ENCODE measurements at places on chromosomes 1 and 21. TPM values are rescaled to one million over a fixed set of nuclear protein-coding genes. Genes with fewer than 3 reads are reported as not detected.

OLIG2 gene
- 0.35 TPM for total RNA-seq

EPRS1 gene
- total RNA-seq: 80.7 TPM

UMODL1 gene
- total RNA-seq: not detected

FCRL5 gene
- total RNA-seq: not detected

DMBX1 gene
- not detected for total RNA-seq

GSTM5 gene
- total RNA-seq: 0.29 TPM

PKLR gene
- 0.11 TPM for total RNA-seq

DNA sequence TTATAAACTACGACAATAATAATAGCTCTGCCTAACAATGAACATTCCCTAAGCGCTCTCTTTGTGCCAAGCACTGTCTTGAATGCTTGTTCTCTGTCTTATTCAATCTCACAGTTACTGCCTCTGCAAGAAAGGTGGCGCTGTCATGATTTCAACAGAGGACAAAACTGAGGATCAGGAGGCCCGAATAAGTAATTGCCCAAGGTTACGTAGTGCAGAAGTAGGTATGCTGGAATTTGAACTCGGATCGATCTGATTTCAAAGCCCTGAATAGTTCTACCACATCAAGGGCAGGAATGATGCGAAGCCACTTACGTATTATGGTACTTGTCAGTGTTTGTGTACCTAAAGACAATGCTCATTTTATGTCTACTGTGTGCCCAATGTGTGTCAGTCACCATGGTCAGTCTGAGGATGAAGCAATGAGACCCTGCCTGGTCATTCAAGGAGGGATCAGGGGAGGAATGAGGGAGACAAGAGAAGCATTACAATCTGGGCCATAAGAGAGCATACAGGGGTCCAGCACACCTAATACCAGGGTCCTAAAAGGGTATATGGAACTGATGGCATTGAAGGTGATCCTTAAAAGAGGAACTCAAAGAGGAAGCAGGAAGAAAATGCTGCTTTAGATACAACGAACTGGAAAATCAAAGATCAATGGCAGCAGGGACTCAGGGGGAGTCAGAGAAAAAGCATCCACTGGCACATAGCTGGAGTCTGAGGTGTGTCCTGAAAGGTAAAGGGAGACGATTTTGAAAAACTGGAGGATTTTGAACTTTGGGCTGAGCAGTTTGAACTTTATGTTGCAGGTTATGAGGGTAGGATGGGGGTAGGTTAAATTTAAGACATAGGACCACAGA is 389.2 kb downstream of the PLPP3 start:
- H3K36me3 ChIP-seq: no peaks in the 10 kb centered on the region
- H3K27ac ChIP-seq: no peak overlapping the region
- peaks cover 20% of the 10 kb centered on the region for H3K4me1 ChIP-seq
- H3K4me3 ChIP-seq: no peak overlapping the region
- no peaks in the 10 kb centered on the region for H3K27me3 ChIP-seq
- DNase-seq: no peak

DNA sequence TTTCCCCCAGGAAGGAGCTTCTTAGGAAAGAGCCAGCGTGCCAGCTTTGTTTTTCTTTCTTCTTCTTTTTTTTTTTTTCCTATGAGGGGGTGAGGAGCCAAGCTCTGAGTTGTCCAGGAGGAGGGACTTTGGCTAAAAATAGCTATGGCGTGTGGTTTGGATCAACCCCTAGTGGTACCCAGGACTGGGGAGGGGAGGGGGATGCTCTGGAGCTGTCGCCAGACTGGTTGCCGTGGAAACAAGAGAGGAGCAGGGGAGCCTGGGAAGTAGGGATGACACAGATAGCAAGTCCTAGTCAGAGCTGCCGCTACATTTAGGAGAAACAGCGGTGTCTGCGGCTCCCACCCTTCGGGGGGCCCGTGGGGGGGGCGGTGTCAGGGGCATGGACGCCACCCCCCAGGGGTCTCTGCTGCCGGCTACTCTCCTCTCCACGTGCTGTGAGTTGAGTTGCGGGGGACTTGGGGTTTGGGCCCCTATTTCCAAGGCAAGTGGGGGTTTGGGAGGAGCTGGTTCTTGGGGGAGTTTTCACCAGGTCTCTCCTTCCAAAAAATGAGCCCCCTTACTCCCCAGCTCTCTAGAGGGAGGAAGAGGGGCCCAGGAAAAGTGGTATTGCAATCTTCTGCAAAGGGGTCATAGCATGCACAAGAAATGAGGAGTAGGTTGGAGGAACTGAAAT is at the start of gene KCNJ9:
TSS of gene KCNJ9 (plus strand) at position 278 of the 676 bp plus-strand sequence. CDS start 2,493 bp downstream, outside the sequence.
- no peaks in the 10 kb centered on the region for H3K36me3 ChIP-seq
- H3K4me3 ChIP-seq: no peak within 1 kb of the TSS
- peaks cover 80% of the 10 kb centered on the region for H3K27me3 ChIP-seq
- H3K4me1 ChIP-seq: no peaks in the 10 kb centered on the region

- H3K4me1 ChIP-seq: peaks cover 18% of the 10 kb centered on the region
- H3K4me3 ChIP-seq: no peak overlapping the region
- H3K27me3 ChIP-seq: peaks cover 2% of the 10 kb centered on the region
These were observed 85.1 kb downstream of the NIBAN1 start for GRCh38 chr1:184889166-184889565.

DNA sequence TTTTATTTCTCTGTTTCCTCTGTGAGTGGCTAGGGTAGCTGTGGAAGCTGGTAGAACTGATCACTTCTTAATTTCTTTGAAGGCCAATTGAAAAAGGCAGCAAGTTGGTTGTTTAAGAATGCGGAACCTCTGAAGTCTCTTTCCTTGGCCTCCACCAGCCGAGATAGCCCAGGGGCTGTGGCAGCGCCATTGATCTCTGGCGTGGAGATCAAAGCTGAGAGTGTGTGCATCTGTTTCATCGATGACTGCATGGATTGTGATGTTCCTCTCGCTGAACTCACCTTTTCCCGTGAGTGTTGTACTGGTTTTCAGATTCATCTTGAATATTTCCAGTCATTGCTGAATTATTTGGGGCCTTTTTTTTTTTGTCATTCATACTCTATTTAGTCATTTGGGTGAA is 97.7 kb downstream of the VPS13D start:
- H3K27ac ChIP-seq: peak overlapping the region; percentile 87
- no peaks in the 10 kb centered on the region for H3K27me3 ChIP-seq
- no peak overlapping the region for H3K4me3 ChIP-seq
- H3K36me3 ChIP-seq: peaks cover 38% of the 10 kb centered on the region
- H3K4me1 ChIP-seq: peaks cover 10% of the 10 kb centered on the region

- peaks cover 17% of the 10 kb centered on the region for H3K36me3 ChIP-seq
- no peak overlapping the region for H3K27ac ChIP-seq
- no peak overlapping the region for H3K4me3 ChIP-seq
- DNase-seq: no peak
These were observed 19.1 kb downstream of the RNF223 start for GRCh38 chr1:1054971-1055370.

GRCh38 chr1:109075531-109076490 is at the start of gene TAF13:
TSS of gene TAF13 (minus strand) at chr1:109076003. CDS start at chr1:109075947, 56 bp downstream.
- H3K4me3 ChIP-seq: peak within 1 kb of the TSS; percentile 97
- H3K27ac ChIP-seq: peak within 1 kb of the TSS; percentile 99
- no peaks in the 10 kb centered on the region for H3K27me3 ChIP-seq
- DNase-seq: peak; percentile 92
- H3K36me3 ChIP-seq: peaks cover 11% of the 10 kb centered on the region
- peaks cover 21% of the 10 kb centered on the region for H3K4me1 ChIP-seq

- H3K4me3 ChIP-seq: no peak overlapping the region
- H3K4me1 ChIP-seq: no peaks in the 10 kb centered on the region
- no peak overlapping the region for H3K27ac ChIP-seq
- H3K36me3 ChIP-seq: no peaks in the 10 kb centered on the region
- H3K27me3 ChIP-seq: no peaks in the 10 kb centered on the region
These were observed 33.2 kb upstream of the FNBP1L start for GRCh38 chr1:93414749-93415148.

DNA sequence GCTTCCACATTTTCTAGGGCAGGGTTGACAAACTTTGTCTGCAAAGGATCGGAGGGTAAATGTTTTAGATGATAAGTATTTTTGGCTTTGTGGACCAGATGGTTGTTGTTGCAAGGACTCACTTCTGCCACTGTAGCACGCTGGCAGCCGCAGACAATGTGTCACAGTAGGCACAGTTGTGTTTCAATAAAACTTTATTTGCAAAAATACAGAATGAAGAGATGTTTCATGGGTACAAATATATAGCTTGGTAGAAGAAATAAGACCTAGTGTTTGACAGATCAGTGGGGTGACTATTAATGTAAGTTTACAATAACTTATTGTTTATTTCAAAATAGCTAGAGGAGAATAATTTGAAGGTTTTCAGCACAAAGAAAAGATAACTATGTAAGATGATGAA is 127.8 kb downstream of the GRIK3 start:
- H3K27ac ChIP-seq: no peak overlapping the region
- H3K27me3 ChIP-seq: peaks cover 46% of the 10 kb centered on the region
- no peak for DNase-seq
- no peaks in the 10 kb centered on the region for H3K36me3 ChIP-seq
- no peak overlapping the region for H3K4me3 ChIP-seq

GRCh38 chr1:114551400-114551799 is 30.0 kb downstream of the BCAS2 start:
- H3K27me3 ChIP-seq: no peaks in the 10 kb centered on the region
- no peak overlapping the region for H3K4me3 ChIP-seq

GRCh38 chr1:109162626-109163025 is 48.7 kb downstream of the ELAPOR1 start:
- DNase-seq: no peak
- H3K36me3 ChIP-seq: no peaks in the 10 kb centered on the region
- H3K4me3 ChIP-seq: no peak overlapping the region
- no peaks in the 10 kb centered on the region for H3K27me3 ChIP-seq
- no peak overlapping the region for H3K27ac ChIP-seq

DNA sequence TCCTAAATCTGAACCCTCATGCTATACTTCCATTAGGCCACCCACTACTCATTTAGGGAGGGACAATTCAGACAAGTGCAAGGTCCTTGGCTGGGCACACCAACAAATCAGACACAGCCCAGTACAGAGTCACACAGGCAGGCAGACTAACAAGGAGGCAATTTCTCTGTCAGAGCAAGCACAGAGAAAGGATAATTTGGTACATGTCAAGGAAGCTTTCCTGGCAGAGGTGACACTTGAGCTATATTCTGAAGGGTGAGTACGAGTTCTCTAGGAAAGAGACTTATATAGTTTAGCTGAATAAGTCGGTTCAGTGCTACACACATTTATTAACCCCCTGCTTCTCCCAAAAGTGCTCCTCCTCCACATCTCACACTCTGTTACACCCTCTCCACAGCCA is 455.9 kb downstream of the OMA1 start:
- no peak overlapping the region for H3K27ac ChIP-seq
- peaks cover 23% of the 10 kb centered on the region for H3K4me1 ChIP-seq
- H3K36me3 ChIP-seq: no peaks in the 10 kb centered on the region
- DNase-seq: no peak
- H3K4me3 ChIP-seq: no peak overlapping the region
- peaks cover 10% of the 10 kb centered on the region for H3K27me3 ChIP-seq

GRCh38 chr1:11417162-11417561 is 61.8 kb upstream of the DISP3 start:
- no peak overlapping the region for H3K27ac ChIP-seq
- no peak overlapping the region for H3K4me3 ChIP-seq
- H3K27me3 ChIP-seq: peaks cover 34% of the 10 kb centered on the region

DNA sequence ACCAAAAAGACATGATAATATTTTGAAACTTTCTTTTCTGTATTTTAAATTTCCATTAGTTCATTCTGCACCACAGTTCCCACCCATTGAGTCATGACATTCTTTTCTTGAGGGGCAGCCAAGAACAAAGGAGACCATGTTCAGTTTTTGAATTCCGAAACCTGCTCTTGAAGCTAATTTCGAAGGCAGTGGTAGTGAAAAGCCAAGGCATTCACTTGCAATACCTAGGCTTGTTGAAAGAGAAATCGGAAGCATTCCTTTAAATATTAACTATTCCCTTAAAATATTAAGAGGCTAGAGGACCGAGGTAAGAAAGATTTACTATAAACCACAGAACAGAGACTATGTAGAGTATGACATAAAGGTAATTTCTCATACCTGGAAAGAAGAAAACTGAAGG is 256.3 kb downstream of the ADGRL2 start:
- H3K36me3 ChIP-seq: peaks cover 11% of the 10 kb centered on the region
- no peak overlapping the region for H3K27ac ChIP-seq
- DNase-seq: no peak

- no peak for DNase-seq
- peaks cover 5% of the 10 kb centered on the region for H3K36me3 ChIP-seq
- no peak overlapping the region for H3K4me3 ChIP-seq
These were observed 11.4 kb downstream of the THBS3 start for GRCh38 chr1:155196103-155196892.

DNA sequence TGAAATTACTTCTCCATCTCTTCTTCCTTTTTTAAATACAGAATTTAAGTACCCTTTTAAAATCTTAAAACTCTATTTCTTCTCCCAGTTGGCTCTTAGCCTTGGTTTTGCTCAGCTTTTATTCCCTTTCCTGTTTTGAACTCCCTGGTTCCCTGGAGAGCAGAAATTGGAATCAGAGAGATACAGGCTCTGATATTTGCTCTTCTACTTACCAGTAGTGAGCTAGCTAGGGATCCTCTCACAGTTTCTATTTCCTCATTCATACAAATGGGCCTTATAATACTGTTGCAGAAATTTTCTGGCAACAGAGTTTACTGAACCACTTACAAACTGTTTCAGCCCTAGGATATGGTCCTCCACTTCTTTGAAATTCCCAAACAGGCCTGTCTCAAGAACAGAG is 606.3 kb downstream of the NUF2 start:
- H3K27me3 ChIP-seq: no peaks in the 10 kb centered on the region
- H3K4me1 ChIP-seq: peaks cover 13% of the 10 kb centered on the region
- no peak for DNase-seq
- H3K4me3 ChIP-seq: no peak overlapping the region
- H3K36me3 ChIP-seq: no peaks in the 10 kb centered on the region

GRCh38 chr1:31769720-31770390 is 5.7 kb upstream of the ADGRB2 start:
- peaks cover 74% of the 10 kb centered on the region for H3K27me3 ChIP-seq
- no peak overlapping the region for H3K27ac ChIP-seq
- no peak overlapping the region for H3K4me3 ChIP-seq
- no peaks in the 10 kb centered on the region for H3K36me3 ChIP-seq
- DNase-seq: no peak

DNA sequence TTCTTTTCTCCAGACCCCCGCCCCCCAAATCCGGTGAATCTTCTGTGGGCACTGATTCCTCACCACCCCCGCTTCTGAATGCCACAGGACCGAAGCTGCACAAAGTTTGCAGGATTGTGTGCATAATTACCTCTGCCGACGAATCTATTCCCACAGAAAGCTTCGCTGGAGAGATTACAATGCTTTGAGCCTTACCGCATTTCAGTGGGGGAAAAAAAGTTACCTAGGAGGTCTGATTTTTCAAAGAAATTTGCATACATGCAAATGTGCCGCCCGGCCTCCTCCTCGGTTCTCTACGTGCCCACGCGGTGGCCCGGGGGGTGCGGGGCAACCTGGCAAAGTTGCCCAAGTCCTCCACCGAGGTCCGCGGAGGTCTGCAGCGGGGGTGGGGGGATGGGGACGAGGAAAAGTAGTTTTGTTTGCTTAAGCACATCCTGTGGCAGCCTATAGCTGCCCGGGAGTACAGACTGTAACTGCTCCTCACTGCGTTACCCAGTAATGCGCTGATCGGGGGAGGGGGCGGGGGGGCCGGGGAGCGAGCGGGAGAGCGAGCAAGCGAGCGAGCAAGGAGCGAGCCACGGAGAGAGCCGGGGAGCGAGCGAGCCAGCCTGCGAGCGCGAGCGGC is 563 bp upstream of the NFIA start:
- no peaks in the 10 kb centered on the region for H3K27me3 ChIP-seq
- H3K4me3 ChIP-seq: peak overlapping the region; percentile 80
- peaks cover 61% of the 10 kb centered on the region for H3K4me1 ChIP-seq
- no peaks in the 10 kb centered on the region for H3K36me3 ChIP-seq
- peak overlapping the region; percentile 98 for H3K27ac ChIP-seq

GRCh38 chr21:29771491-29772066 is 168.2 kb downstream of the GRIK1 start:
- H3K27me3 ChIP-seq: no peaks in the 10 kb centered on the region
- H3K36me3 ChIP-seq: no peaks in the 10 kb centered on the region
- no peak for DNase-seq

All from mesothelial cell of epicardium (in vitro differentiated cells).